Stimulated activated CD4-positive, alpha-beta T cell treated with anti-CD3 and anti-CD28 coated beads, TNF-alpha, amount 100 ng/mL, for 48 hours (primary cell): ENCODE measurements at places on chromosomes 5 and 9.

DNA sequence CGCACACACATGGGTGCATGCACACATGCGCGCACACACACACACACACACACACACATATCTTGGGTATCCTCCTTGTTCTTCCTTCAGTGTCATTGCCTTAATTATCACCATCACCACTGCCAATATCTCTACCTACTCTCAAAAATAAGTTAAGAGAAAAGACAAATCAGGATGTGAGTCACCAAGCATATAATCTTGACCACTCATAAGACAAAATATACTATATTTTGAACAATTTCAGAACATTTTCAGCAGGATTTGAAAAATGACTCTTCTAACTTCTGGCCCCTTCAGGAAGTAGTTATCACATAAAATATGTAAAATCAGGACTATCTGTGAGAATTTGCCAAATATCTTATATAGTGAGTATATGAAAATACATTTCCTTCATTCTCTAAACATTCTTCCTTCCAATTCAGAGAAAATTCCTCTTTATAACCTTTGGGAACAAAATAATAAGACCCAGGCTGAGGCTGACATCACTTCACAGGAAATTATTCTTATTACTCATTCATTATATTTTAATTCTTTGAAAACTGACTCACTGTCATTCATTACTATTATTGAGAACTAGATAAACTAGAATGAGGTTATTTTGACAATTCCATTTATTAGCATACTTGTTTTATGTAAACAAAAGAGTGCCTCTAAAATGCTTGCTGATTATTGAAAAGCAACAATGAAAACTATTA lies 772.0 kb upstream of the ACO1 start:
- no peak for DNase-seq

DNA sequence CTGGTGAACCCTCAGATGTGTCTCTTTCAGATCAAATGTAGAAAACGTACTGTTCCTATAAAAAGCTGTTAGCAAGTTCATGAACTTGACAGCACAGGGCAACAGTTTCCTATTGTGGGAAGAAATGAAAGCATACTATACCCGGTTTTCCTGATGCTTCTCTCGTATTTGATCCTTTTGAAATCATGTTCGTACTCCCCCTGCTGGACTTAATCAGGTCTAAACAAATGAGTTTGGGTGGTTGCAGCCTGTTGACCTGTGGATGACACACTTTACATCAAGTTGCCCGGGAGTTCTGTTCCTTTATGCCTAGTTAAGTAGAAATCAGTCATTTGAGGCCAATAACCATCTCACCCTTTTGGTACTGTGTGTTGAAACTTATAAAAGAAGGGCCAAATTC lies 1992.3 kb downstream of the MAT2B start:
- DNase-seq, result no peak

GRCh38 chr5:158482125-158482524 lies 617.6 kb downstream of the EBF1 start:
- no peak for DNase-seq

DNA sequence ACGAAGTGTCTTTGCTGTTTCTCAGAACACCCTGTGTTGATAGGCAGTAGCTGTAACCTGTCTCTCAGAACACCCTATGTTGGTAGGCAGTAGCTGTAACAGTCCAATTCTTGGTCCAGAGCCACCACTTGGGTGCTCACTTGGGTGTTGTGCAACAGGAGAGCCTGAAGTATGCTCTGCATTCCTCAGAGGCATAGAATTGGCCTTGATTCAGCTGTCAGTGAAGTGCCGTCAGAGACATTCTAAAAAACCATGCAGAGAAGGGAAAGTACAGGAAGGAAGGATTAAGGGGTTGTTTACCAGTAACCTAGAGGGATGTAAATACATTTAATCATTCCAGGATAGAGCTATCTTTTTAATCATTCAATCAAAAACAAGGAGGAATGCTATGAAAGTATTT lies 231.2 kb downstream of the ARRDC3 start:
- DNase-seq, result no peak
